ENCODE measurements at places on chromosomes 7 and 10.

DNA sequence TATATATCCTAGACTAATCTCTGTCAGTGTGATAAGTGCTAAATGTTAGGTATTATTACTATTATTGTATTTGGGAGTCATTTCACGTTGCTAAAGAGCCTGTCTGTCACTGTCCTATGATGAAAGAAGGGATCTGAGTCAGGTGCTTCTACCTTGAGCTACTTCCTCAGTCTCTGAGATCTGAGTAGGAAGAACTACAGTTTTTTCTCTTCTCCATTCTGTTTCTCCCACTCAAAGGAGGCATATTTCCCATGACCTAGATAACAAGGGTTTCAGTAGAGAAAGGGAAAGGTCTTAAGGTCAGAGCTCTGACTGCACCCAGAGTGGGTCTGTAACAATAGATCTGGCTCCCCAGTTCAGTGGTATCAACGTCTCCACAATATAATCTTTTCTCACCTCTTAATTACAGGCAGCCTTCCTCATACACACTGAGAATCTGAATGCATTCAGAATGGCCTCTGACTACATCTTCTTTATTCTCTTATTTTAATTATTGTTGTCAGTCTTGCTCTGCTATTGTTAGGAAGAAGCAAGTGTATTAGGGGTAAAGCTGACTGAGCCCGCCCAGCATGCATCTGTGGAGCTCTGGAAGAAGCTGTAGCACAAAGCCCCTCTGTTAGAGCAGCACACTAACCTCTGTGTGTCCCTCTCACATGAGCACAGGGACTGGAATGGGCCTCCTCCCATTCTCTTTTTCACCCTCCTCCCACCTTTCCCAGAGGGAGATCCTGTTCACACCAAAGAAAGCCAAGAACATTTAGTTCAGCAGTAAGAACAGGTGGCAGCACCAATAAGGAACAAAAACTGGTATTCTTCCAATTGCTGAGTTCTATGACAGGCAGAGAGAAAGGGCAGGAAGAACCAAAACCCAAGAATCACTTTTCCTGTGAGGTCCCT, 38.1 kb downstream of the USP54 start:
- DNase-seq = no peak

DNA sequence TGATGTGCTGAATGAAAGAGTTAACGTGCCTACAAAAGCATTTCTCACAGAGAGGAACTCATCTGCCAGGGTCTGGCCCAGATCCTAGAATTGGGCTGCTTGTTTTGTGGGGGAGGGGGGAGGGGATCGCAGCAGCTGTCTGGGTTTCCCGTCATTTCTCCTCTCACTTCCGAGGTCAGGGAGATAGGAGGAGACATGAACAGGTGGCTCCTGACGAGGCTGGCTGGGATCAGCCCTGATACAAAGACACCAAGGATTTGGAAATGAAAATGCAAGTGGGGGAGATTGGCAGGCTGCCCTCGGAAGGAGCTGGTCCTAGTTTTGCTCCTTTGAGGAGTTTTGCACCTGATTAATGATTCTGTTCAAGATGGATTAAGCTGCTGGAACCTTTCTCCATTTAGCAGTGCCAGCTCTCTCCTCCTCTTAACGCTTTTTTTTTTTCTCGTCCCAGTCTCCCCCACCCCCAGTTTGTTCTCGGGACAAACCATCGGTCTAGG, 86.8 kb upstream of the KMT2C start:
- no peak for DNase-seq

DNA sequence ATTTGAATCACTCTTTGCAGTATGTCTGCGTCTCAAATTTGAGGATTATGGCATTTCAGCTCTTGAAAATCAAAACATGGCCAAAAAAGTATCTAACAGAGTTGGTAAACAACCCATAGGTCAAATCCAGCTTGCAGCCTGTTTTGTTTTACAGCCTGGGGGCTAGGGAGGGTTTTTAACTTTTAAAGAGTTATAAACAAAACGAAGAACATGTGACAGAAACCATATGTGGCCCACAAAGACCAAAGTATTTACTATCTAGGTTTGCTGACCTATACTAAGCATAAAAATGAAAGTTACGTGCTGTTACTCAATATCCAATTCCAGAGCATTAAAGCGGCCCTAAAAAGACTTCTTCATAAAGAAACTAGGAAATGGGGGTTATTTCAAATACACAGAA, 55.5 kb upstream of the STARD3NL start:
- DNase-seq = no peak

- DNase-seq = no peak
These were observed 200.1 kb downstream of the CCDC3 start for GRCh38 chr10:12801214-12802087.

GRCh38 chr10:29651767-29652166, 17.0 kb upstream of the SVIL start:
- DNase-seq = no peak

GRCh38 chr10:71239946-71240795, 27.8 kb downstream of the UNC5B start:
- DNase-seq = no peak

GRCh38 chr10:123678376-123678775, 12.2 kb downstream of the GPR26 start:
- no peak for DNase-seq

DNA sequence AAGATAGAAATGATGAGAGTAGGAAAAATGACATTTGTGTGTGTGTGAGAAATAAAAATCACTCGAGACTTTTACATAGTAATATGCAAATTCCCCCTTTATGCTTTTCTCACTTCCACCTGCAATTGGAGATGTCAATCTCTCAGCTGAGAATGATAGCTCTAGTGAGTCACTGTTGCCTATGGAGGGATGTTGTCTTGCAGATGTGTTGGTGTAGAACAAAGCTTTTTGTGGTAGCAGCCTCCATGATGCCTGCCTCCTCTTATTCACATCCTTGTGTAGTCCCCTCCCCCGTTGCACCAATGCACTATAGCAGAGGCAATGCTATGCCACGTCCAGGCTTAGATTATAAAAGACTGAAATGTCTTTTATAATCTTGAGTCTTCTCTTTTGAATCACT, 33.8 kb downstream of the SPAG6 start:
- no peak for DNase-seq

DNA sequence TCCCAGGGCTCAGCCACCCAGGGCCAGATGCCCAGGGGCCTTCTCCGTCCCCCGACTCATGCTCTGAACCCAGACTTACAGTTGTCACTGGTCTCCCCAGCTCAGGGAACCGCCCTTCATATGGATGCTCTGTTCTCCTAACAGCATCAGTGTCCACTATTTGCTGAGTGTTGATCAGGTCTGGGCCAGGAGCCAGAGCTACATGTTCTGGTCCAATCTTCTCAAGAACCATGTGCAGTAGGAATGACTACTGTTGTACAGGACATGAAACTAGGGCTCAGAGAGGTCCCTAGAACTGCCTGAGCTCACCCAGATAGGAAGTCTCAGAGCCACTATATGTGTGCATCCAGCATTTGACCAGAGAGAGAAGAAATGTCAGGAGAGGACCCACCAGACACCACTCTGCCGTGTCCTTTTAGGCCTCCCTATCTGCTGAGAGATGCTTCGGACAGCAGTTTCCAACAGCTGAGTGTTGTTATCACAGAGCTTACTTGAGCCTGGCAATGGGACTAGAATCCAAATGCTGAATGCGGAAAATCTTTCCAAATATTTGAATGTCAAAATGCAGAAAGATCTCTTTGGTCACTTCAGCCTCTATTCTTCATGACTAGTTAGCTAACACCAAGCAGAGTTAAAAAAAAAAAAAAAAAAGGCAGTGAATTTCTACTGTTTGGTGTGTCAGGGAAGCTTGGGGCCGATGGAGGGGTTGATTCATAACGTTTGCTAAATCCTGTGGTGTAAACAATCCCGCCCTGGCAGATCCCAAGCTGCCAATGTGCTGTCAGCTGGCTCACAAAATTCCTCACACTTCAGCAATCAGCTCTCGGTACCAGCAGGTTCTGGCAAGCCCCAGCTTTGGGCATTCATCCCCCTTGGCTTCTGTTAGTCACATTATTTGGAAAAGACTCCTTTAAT, 246.1 kb downstream of the TNS3 start:
- DNase-seq = no peak

GRCh38 chr7:150934045-150934766, 43.9 kb downstream of the KCNH2 start:
- no peak for DNase-seq

- no peak for DNase-seq
These were observed 4.3 kb downstream of the ZNF3 start for GRCh38 chr7:100077205-100077604.

- DNase-seq = no peak
These were observed 16.9 kb upstream of the PALD1 start for GRCh38 chr10:70461397-70462348.

DNA sequence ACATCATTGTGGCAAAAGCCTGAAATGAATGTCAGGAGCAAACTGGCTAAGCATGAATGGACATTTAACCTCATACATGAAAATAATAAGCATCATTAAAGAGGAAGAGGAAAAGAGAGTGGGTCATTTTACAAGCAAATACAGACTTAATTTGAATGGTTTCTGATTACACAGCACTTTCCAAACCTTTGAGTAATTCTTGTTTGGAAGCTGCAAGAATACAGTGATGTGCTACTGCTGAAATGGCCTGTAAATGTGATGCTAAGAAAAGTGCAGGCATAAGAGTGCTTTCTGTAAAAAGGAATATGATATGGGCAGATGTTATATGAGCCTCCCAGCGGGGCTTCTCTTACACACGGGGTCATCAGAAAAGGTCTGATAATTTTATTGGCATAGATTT, 30.2 kb downstream of the TAS2R16 start:
- DNase-seq = no peak

- DNase-seq = no peak
These were observed 229.7 kb downstream of the ELMO1 start for GRCh38 chr7:37218956-37219355.

- no peak for DNase-seq
These were observed 411.4 kb downstream of the PAXIP1 start for GRCh38 chr7:154591544-154591943.

DNA sequence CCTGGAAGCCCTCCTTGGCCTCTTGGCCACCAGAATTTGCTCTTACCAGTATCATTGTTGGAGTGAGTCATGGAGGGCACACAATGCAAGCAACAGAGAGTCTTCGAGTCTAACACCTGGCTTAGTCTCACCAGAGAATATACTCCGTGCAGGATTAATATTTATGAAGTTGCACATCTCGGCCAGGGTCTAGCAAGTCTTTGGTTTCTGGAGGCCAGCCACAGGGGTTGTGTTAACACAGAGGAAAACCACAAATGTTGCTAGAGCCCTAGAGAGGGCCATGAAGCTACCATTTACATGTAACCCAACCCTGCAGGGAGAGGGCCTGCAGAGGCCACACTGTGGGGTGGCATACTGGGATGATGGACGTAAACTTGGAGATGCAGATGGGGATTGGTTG, 71.8 kb downstream of the MTPN start:
- no peak for DNase-seq
